ENCODE measurements at places on chromosomes 2 and 18. TPM values are rescaled to one million over a fixed set of nuclear protein-coding genes. Genes with fewer than 3 reads are reported as not detected.

PLCL1 gene
- 32.6 TPM for total RNA-seq

- no peak for DNase-seq
Observed at GRCh38 chr18:25420077-25420825, 68.3 kb upstream of the ZNF521 start.

- no peak for DNase-seq
Observed at GRCh38 chr2:201769666-201770373, 10.9 kb downstream of the ALS2 start.

GRCh38 chr2:152715854-152716428, 1.3 kb downstream of the PRPF40A start:
- no peak for DNase-seq

GRCh38 chr2:12661489-12661888, 55.2 kb upstream of the TRIB2 start:
- DNase-seq = no peak

Data from frontal cortex (tissue), 4 donors.